ENCODE measurements at places on chromosomes 4 and X.

GRCh38 chr4:92035666-92036065 is 268.1 kb upstream of the GRID2 start:
- DNase-seq: no peak

GRCh38 chrX:19904778-19905367 is 17.5 kb upstream of the SH3KBP1 start:
- DNase-seq: peak; percentile 71

DNA sequence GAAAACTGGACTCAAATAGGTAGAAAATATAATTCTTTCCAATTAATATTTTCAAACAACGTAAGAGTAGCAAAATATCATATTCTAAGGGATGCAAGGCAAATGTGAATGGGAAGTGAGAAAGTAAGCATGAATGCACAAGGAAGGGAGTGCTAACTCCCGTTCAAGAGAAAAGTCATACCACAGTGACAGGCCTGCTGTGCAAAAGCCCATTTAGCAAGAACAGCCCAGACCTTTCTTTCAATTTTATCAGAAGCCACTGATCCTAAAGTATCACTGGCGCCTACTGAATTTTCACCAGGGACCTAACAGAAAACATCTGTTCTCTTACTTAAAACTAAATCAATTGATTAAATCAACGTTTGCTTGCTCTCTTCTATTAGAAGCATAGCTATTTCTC is 157.9 kb upstream of the DKK2 start:
- no peak for DNase-seq

DNA sequence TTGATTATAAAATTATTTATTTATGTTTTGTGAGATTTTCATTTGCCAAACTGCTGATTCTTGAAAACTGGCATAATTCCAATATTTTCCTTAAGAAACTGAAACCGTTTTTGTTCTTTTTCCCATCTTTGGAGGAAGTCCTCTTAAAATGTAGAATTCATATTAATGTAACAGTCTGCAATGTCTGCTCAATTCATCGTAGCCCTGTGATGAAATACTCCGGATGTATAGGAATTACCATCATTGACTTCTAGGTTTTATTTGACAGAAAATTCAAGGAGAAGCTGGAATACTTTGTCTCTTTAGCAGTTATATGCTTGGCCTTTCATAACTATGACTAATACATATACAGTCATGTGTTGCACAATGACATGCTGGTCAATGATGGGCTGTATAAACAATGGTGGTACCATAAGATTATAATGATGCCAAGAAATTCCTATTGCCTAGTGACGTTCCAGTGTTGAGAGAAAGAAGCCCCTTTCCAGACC is 185.0 kb upstream of the GPRIN3 start:
- peak; percentile 12 for DNase-seq

GRCh38 chr4:170776983-170777382 is 687.2 kb upstream of the AADAT start:
- DNase-seq: no peak

- DNase-seq: peak; percentile 45
These were observed 206.5 kb upstream of the STS start for GRCh38 chrX:6941041-6941440.

- peak; percentile 79 for DNase-seq
These were observed 41.4 kb downstream of the SRPX2 start for GRCh38 chrX:100685284-100685996.

DNA sequence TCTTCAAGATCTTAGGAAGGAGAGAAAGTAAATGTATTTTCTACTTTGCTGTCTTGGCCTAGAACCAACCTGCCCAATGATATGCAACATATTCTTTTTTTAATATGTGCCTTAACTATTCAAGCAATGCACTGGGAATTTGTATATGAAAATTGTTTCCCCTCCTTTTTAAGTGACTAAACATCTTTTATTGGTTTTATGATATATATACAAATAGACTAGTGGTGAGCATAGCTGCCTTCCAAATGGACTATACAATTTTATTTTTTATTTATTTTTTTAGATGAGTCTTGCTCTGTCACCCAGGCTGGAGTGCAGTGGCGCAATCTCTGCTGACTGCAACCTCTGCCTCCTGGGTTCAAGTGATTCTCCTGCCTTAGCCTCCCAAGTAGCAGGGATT is 10.3 kb downstream of the NOCT start:
- DNase-seq: no peak

DNA sequence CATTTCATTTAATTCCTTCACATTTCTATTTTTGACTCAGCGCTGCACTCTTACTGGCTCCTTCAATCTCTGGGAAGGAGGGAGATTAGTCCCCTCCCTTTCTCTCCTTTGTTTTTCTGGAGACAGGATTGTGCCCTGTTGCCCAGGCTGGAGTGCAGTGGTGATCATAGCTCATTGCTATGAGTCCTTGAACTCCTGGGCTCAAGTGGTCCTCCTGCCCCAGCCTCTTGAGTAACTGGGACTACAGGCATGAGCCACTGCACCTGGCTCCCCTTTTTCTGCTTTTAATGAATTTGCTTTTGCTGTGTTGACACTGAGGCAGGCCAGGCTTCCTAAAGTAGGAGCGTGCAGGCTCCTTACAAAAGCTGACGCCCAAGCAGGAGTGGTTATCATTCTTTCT is 10.5 kb downstream of the TBC1D14 start:
- no peak for DNase-seq

DNA sequence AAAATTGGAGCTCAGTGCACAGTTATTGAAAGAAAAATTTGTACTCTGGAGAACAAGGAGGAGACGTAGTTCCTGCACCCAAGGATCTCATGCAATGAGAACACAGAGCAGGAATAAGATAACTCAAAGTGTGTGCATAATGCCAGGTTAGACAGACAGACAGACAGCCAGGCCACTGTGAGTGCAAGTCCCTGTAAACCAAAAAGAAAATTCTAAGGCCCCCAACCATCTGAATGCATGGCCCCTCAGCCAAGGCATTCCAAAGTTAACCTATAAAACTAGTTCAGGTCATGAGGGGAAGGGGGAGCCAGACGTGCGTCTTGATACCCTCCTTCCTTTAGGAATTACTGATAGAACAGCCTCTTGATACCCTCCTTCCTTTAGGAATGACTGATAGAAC is 94.5 kb upstream of the ENPP6 start:
- no peak for DNase-seq

DNA sequence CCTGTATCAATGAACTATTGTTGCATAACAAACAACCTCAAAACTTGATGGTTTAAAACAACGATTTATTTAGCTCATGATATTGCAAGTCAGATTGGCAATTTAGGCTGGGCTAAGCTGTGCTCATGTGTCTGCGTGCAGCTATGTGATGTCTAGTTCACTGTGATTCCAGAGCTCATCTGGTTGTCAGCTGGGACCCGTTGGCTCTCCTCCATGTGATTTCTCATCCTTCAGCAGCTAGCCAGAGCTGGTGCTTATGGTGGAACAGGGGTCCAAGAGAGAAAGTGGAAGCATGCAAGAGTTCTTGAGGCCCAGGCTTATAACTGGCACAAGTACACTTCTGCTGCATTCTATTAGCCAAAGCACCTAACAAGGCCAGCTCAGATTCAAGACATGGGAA is 28.8 kb upstream of the TRPC3 start:
- DNase-seq: no peak

GRCh38 chr4:115575851-115576250 is 462.4 kb upstream of the NDST4 start:
- DNase-seq: no peak
